ENCODE measurements at places on chromosomes 2 and 18. TPM values are rescaled to one million over a fixed set of nuclear protein-coding genes. Genes with fewer than 3 reads are reported as not detected.

- H3K27me3 ChIP-seq: no peaks in the 10 kb centered on the region
- no peaks in the 10 kb centered on the region for H3K4me1 ChIP-seq
- no peaks in the 10 kb centered on the region for H3K36me3 ChIP-seq
- H3K27ac ChIP-seq: no peak overlapping the region
Observed at GRCh38 chr2:84121-84520, 37.8 kb upstream of the FAM110C start.

Gene CREG2
- total RNA-seq: not detected

Gene CLEC4F
- not detected for total RNA-seq

Gene MATN3
- not detected for total RNA-seq

GRCh38 chr2:162257425-162257824 is 14.2 kb upstream of the FAP start:
- no peak overlapping the region for H3K27ac ChIP-seq
- H3K4me3 ChIP-seq: no peak overlapping the region
- H3K27me3 ChIP-seq: no peaks in the 10 kb centered on the region
- no peak for DNase-seq
- H3K36me3 ChIP-seq: no peaks in the 10 kb centered on the region
- H3K4me1 ChIP-seq: peaks cover 16% of the 10 kb centered on the region

Gene RFTN2
- total RNA-seq: not detected

GRCh38 chr2:60581433-60582282 is 28.2 kb upstream of the BCL11A start:
- H3K36me3 ChIP-seq: no peaks in the 10 kb centered on the region
- peaks cover 14% of the 10 kb centered on the region for H3K27me3 ChIP-seq
- no peaks in the 10 kb centered on the region for H3K4me1 ChIP-seq
- peak; percentile 26 for DNase-seq
- H3K4me3 ChIP-seq: no peak overlapping the region

DNA sequence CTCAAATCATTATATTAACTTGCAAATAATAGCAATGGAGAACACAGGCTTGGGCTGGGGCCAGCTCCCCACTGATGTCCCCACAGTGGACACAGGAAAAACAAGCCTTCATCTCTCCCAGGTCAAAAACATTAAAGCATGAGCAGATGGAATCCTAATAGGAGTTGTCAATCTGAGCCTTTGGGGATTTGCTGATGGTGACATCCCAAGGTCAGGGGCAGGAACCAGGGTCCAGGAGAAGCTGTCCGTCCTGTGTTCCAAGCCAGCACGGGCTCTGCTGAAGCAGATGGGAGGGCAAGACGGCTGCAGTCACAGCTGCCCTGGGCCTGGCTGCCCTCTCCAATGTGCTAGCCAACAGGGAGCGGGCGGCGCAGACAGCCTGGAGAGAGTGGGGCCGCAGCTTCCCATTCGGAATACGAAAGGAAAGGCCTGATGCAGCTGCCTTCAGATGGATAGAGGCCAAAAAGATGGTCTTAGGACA is 135.5 kb downstream of the NDUFA10 start:
- no peaks in the 10 kb centered on the region for H3K4me1 ChIP-seq
- H3K4me3 ChIP-seq: no peak overlapping the region
- no peak for DNase-seq
- H3K27me3 ChIP-seq: no peaks in the 10 kb centered on the region

Gene MEIS1
- total RNA-seq: not detected

DNA sequence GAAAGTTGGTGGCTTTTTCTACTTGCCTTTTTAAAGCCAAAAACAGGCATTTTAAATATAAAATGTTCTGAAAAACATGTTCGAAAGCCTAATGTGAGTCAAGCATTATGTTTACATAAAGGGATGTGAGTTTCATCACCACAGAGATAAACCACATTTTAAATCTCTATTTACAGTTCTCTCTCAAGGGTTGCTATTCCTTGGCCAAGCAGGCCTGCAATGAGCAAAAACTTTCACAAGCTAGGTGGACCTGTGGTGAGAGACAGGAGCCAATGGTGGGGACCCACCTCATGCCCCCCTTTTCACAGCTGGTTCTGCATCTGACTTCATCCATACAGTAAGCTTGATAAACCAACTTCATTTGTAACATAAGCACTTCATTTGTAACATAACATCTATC is 65.1 kb downstream of the CUL3 start:
- H3K4me3 ChIP-seq: no peak overlapping the region
- DNase-seq: no peak
- H3K27ac ChIP-seq: no peak overlapping the region
- peaks cover 41% of the 10 kb centered on the region for H3K4me1 ChIP-seq
- H3K36me3 ChIP-seq: no peaks in the 10 kb centered on the region
- H3K27me3 ChIP-seq: no peaks in the 10 kb centered on the region

- H3K27ac ChIP-seq: no peak overlapping the region
- H3K4me3 ChIP-seq: peak overlapping the region; percentile 26
- peaks cover 43% of the 10 kb centered on the region for H3K27me3 ChIP-seq
- H3K4me1 ChIP-seq: peaks cover 31% of the 10 kb centered on the region
Observed at GRCh38 chr2:63049211-63049969, 1.2 kb upstream of the OTX1 start.
